ENCODE measurements at places on chromosomes 4 and X.

DNA sequence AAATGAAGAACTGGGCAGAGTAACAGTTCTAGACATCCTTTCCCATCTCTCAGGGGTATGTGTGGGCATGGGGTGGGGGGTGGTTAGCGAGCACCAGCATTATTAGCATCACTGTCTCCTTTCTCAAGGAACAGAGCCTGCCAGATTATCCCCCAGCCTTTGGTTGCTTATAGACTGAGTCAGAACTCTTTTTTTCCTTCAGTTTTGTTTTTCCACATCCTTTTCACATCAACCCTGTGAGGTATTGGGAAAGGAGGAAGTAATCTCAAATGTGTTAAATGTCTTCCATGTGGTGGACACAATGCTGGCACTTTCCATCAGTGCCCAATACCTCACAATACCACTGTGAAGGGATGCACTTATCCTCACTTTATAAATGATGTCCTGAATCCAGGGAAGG is 3.1 kb upstream of the FGF16 start:
- no peak for DNase-seq

GRCh38 chr4:73599182-73599581 is 21.1 kb downstream of the RASSF6 start:
- no peak for DNase-seq

GRCh38 chrX:111671668-111672067 is 9.3 kb upstream of the ALG13 start:
- no peak for DNase-seq

DNA sequence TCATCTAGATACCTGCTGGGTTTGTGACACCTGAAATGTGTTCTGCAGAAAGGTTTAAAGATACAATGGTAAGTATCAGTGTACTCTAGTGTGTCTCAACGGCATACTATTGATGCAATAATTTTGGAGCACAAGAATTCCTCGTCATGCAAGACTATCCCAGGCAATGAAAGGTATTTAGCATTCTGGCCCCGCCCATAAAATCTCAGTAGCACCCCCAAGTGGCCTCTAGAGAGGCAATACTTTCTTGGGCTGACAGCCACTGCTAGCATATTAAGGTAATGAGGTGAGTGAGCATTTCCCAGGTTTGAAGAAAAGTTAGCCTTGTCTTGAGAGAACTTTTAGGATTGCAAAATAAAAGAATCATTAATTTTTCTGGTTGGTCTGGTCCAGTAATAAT is 24.0 kb downstream of the TAB3 start:
- DNase-seq, result no peak

GRCh38 chr4:168751263-168752225 is 254.7 kb downstream of the PALLD start:
- DNase-seq, result no peak

- no peak for DNase-seq
Measured at GRCh38 chr4:120520761-120521160, 401.8 kb downstream of the PRDM5 start.

All from activated CD4-positive, alpha-beta T cell treated with anti-CD3 and anti-CD28 coated beads for 24 hours (primary cell).